ENCODE measurements at places on chromosomes 2 and 18.
A peak's percentile ranks its signal among the peaks of the same experiment; 100 is the strongest.

DNA sequence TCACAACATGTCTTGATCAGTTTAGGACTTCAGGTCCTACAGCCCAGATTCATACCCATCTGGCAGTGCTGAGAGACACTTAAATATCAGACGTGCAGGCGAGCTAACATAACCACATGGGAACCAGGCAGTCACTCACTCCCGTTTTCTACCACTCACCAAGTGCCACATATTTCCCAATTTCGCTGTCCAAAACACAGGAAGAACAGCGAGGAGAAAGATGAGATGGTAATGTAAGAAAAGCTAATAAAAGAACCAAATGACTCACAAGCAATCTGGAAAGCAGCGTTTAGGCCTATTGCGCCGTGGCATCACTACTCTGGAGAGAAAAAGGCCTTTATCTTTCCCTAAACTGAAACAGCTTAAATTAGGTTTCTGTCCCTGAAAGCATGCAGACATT lies 647.8 kb upstream of the SLC39A10 start:
- H3K4me1 ChIP-seq, result no peaks in the 10 kb centered on the region
- no peaks in the 10 kb centered on the region for H3K27me3 ChIP-seq
- H3K27ac ChIP-seq, result no peak overlapping the region

DNA sequence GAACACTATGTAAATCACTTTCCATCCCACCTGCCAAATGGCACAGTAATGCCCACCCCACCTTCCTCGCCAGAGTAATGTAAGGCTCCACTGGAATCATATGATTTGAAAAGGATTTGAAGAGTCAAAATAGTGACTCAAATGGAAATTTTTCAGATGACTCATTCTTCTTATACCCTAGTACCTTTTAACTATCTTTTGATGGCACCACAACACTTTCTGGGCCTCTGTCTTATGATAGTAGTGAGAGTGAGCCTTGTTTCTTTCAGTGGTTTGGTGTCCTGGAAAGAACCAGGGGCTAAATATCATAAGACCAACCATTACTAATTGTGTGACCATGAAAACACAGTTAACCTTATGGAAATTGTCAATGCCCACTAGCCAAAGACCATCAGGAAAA lies 235.4 kb upstream of the SLC14A2 start:
- no peak overlapping the region for H3K4me3 ChIP-seq
- no peak overlapping the region for H3K27ac ChIP-seq
- H3K27me3 ChIP-seq, result no peaks in the 10 kb centered on the region
- no peaks in the 10 kb centered on the region for H3K36me3 ChIP-seq

DNA sequence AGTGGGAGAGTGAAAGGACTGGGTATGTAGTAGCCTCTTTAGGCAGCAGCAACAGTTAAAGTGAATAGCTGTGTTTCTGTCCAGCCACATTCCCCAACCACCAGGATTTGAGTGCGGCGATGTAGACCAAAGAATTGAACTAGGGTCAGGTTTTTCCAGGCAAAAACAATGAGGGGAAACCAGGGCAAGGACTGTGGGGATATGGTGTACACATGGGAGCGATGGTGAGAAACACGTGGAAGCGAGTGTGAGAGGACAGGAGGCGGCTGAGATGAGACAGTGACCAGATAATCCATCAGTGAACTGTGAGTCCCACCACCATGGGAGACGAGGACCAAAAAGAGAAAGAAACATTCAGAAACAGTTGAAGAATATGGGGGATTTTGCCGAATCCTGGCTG lies 409.5 kb downstream of the TSN start:
- no peaks in the 10 kb centered on the region for H3K36me3 ChIP-seq
- H3K27ac ChIP-seq, result no peak overlapping the region

DNA sequence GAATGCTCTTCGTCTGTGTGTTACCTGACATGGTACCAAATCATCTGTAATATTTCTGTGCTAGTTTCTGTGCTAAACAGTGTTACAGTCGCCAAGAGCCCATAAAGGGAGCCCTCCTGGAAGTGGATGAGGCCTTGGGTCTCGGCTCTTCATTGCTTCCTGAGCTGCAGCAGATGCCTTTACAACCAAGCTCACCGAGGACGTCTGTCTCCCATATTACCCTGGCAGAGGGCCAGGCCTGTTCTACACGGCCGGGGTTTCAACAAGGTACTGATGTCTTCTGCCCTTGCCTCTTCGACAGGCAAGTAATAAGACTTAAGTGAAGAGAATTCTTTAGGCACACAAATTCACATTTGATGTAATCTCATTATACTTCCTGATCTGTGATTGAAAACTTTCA lies 16.8 kb downstream of the RPL31 start:
- DNase-seq, result no peak
- no peak overlapping the region for H3K27ac ChIP-seq
- no peak overlapping the region for H3K4me3 ChIP-seq
- no peaks in the 10 kb centered on the region for H3K4me1 ChIP-seq
- peaks cover 4% of the 10 kb centered on the region for H3K36me3 ChIP-seq

DNA sequence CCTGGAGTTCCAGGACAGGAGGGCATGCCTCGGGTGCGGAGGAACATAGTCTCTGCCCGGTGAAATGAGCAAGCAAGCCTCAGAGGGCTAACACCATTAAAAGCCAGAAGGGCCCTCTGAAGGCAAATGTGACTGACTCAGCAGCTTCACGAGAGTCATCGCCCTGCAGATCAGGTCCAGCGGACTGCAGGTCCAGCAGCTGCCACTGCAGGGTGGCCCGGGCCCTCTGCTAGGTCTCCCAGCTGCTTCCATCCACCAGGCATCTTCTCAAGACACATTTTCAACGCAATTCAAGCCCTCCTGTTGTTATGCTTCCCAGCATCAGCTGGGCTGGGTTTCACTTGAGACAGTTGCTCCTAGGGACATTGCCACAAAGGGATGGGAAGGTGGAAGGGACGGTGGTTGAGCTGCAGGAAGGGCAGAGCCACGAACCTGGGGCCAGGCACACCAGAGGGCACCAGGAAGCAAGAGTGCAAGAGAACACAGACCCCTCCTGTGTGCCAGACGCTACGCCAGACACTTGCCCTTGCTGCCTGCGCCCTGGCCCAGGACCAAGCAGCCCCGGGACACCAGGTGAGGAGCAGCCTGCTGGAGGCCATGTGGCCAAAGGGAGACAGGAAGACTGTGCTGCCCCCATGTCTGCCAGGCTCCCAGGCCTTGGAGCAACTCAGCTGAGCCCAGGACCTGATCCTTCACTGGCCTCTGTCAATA lies 173.0 kb downstream of the HDAC4 start:
- H3K27ac ChIP-seq, result no peak overlapping the region
- DNase-seq, result peak; percentile 33
- no peak overlapping the region for H3K4me3 ChIP-seq
- H3K4me1 ChIP-seq, result peaks cover 41% of the 10 kb centered on the region
- no peaks in the 10 kb centered on the region for H3K27me3 ChIP-seq

- H3K27ac ChIP-seq, result no peak overlapping the region
- H3K4me3 ChIP-seq, result no peak overlapping the region
- no peaks in the 10 kb centered on the region for H3K27me3 ChIP-seq
- no peak for DNase-seq
Measured at GRCh38 chr2:65175894-65176530, 46.1 kb upstream of the RAB1A start.

DNA sequence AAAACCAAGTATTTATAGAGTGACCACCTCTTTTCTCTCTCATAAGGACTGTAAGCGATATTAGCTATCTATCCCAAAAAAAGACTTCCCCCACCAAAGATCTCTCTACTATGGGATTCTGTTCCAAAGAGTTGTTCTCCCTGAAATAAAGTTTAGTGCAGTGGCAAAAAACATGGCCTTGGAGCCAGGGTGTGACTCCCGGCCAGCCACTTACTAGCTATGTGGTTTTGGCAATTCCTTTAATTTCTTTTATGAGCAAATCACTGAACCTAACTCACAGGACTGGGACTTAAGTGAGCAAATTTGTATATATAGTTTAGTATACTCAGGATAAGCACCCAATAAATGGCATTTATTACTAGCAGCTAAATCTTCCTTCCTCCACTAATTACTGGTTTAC lies 42.6 kb downstream of the SESTD1 start:
- no peaks in the 10 kb centered on the region for H3K4me1 ChIP-seq
- no peaks in the 10 kb centered on the region for H3K27me3 ChIP-seq
- H3K36me3 ChIP-seq, result no peaks in the 10 kb centered on the region
- no peak for DNase-seq

DNA sequence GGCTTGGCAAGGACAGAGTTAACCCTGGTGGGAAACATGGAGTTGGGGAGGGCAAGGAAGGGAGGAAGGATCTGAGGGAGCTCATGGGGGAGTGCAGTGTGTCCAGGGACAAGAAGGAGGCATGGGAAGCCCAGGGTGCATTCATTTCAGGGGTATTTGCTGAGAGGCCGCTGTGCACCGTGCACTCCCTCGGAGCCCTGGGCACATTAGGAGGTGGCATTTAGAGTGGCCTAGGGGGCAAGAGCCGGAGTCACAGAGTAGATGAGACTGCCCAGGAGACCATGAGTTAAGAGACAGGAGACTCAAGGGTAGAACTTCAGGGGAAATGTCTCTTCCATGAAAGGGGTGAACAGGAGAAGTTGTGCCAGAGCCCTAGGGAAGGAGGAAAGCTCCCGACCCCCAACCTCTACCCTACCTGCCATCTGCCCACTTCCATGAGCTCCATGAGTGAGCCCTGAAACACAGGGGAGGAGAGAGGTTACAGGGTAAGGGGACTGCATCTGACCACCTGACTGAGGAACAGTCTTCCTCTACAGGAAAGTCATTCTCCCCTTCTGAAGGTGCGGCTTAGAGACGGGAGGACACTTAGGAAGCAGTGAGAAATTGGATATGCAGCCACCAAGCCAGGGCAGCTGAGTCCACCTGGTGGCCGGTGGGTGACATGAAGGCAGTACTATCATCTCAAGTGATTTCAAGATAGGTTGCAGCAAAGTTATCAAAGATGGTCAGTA lies 58.5 kb upstream of the COPS8 start:
- H3K27me3 ChIP-seq, result no peaks in the 10 kb centered on the region
- no peak overlapping the region for H3K27ac ChIP-seq
- H3K4me3 ChIP-seq, result no peak overlapping the region
- peaks cover 13% of the 10 kb centered on the region for H3K4me1 ChIP-seq
